Ureter (tissue), 1 donor: ENCODE measurements at places on chromosomes 3 and 15. TPM values are rescaled to one million over a fixed set of nuclear protein-coding genes. Genes with fewer than 3 reads are reported as not detected.

The ZNF774 gene
- total RNA-seq: 8.9 TPM

The DLEC1 gene
- total RNA-seq: 5.6 TPM

The GOLGA8J gene
- not detected for total RNA-seq

The PLSCR2 gene
- total RNA-seq: 2.6 TPM

The HGD gene
- 0.36 TPM for total RNA-seq

The SI gene
- total RNA-seq: not detected

The GOLGA6L1 gene
- total RNA-seq: not detected

The SLC24A5 gene
- not detected for total RNA-seq

The ATP13A4 gene
- 2.1 TPM for total RNA-seq
